ENCODE measurements at places on chromosomes 16 and 17.

DNA sequence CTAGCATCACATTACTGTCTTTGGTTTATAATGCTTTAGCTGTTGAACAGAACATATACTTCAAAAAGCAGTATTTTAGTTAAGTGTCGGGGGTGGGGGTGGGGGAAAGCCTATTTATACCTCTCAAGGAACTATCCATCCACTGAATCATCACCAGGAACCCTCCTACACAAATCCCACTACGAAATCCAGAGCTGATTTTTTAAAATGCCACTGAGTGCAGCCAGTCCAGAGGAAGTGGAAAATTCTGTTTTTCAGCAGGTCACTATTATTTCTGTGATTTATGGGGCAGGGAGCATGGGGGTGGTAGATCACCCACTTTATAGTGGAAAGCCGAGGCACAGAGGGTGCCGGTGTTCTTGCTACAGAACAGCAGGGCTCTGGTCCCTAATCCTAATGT is 284.1 kb downstream of the SOX9 start:
- DNase-seq: peak; percentile 62

- no peak for DNase-seq
Measured at GRCh38 chr17:80956321-80957190, 35.1 kb upstream of the CHMP6 start.

DNA sequence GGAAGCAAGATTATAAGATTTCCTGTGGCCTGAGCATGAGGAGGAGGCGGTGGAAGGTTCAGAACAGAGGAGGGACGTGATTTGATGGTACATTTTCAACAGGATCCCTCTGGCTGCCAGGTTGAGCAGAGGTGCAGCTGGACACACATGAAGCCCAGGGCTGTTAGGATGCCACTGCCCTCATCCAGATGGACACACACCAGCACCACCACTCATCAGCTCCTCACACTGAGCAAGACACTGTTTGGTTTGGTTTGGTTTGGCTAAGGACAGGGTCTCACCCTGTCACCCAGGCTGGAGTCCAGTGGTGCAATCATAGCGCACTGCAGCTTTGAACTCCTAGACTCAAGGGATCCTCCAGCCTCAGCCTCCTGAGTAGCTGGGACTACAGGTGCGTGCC is 402.6 kb upstream of the C16orf82 start:
- DNase-seq: no peak

- DNase-seq: no peak
Measured at GRCh38 chr16:30559690-30560089, 1.5 kb upstream of the ZNF764 start.

DNA sequence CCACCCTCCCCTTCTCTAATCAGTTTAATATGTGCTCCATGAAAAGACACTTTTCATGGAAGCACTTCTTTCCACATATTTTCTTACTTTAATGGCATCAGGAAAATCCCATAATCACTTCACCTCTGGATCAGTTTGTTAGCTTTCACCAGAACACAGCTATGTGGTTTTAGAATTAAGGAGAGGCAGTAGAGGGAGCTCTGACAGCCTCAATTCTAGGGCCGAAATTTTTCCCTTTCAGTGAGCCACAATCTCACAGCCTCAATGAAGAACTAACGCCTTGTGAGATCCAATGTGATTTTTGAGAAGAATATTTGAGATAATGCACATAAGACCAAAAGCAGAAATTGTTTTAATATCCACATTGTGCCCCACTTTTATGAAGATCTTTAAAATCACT is 1494.0 kb upstream of the CDH8 start:
- no peak for DNase-seq

- DNase-seq: no peak
Measured at GRCh38 chr16:55734665-55735064, 78.9 kb downstream of the SLC6A2 start.

- peak; percentile 81 for DNase-seq
Measured at GRCh38 chr17:27892866-27893769, at the start of gene LYRM9. LYRM9 (minus strand) TSS chr17:27893365; CDS start chr17:27882694, 10,671 bp downstream.

DNA sequence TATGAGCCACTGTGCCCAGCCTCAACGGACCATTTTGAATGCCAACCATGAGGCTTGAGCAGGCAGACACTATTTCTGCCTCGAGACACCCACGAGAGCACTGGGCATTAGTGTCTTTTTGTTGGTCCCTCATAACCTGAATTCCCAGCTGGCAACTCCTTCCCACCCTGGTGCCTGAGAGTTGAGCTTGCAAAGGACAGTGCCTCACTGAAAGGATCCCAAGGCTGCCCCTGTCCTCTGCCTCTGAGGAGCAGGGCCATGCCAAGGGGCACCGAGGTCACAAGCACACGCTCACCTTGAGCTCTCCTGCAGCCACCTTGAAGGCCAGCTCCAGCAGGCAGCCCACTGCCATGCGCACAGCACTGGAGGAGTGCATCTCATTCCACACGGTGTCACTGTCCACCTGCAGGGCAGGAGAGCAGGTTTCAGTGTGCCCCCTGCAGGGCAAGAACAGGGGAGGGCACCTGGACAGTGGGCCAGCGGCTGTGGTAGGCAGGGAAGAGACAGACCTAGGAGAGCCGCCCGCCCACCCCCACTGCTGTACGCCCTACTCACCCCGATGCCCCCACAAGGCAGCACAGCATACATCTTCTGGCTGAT is 12.8 kb downstream of the G6PC3 start:
- DNase-seq: no peak

DNA sequence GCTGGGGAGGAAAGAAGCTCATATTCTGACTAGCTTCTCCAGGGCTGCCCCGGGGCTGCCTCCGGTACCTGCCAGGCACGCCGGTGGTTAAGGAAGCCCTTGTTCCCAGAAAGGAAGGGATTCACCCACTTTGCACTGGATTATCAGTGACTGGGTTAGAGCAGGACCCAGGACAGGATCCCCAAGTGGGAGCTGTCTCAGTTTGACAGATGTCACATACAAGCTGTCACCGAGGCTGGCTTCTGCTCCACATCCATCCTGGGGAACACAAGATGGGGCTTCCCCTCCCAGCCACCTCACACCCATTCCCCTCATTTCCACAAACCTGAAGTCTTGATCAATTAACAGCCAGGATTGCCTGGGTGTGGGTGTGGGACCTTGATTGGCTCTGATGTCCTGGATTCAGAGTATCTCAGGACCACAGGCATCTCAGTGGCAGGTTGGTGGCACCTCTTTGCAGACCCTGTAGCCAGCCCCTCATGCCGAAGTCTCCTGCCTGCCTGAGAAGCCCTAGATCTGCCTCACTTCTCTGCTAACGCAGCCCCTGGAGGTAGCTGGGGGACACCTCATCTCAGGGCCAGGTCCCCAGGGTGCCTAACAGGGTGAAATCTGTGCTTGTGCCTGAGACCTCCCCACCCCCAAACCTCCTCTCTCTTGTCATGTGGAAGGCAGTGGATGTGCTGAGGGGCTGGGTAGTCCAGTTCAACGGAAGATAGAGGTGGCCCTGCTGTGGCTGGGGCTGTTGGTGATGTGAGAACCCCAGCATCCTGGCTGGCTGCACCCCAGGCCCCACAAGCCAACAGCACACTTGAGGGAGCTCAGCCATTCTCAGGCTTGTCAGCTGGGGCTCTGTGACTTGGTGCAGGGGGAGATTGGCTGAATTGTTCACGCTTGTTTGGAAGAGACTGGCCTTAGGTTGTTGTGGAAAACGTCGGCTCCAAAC is 1.4 kb downstream of the CACNG5 start:
- no peak for DNase-seq

DNA sequence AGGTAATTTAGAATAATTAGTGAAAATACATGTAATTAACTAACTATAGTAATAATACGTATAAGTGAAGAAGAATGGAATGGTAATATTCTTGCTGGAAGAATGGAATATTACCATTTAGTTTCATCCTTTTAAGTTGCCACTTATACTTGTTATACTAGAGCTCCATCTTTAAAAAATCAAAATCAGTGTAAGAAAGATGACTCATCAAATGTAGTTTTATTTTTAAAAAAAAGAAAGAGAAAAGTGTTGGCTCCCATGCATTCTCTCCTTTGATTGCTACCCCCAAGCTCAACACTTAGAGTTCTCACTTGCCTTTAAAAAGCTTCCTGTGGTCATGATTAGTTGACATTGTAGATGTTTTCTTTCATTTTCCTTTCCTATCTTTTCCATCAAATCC is 82.4 kb upstream of the KIF2B start:
- DNase-seq: no peak

- no peak for DNase-seq
Measured at GRCh38 chr17:79439493-79439892, 171.4 kb downstream of the RBFOX3 start.

DNA sequence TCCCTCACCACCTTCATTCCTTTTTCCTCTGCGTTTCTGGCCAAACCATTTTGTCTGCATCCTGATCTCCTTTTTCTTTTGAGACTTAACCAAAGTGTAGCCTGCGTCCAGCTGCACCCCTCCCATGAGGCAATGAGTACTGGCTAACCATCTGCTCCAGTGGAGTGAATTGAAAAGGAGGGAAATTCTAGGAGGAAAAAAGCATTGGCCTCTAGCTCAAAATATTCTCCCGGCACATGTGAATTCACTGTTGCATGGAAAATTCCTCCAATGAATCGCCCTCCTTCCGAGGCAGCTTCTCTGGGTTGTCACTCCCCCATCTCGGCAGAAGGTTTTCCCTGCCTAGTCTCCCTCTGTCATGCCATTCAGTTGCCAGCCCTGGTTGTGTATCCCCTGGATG is 5.6 kb downstream of the RAP1GAP2 start:
- no peak for DNase-seq

- DNase-seq: no peak
Measured at GRCh38 chr17:79568661-79569060, 42.2 kb downstream of the RBFOX3 start.

GRCh38 chr16:89135166-89135565 is 36.4 kb upstream of the CDH15 start:
- no peak for DNase-seq

- no peak for DNase-seq
Measured at GRCh38 chr17:45992175-45992574, 6.9 kb upstream of the STH start.

GRCh38 chr16:4500272-4500671 is 24.1 kb downstream of the HMOX2 start:
- peak; percentile 79 for DNase-seq

- no peak for DNase-seq
Measured at GRCh38 chr17:21379080-21379711, 3.0 kb downstream of the KCNJ12 start.

DNA sequence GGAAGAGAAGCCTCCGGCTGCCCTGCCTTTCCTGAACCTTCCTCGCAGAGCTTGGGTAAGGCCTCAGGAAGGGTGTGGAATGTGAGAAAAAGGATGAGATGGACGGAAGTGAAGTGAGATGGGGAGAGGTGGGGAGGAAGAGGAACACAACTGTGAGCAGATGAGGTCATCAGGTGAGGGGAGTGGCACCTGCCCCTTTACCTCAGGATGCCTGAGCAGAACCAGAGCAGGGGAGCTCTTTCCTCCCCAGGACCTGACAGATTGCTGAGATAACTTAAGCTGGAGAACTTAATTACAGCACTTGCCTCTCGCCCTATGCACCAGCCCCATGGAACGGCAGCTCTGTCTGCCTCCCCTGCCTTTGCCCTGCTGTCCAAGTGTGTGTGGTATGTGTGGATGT is 29.8 kb downstream of the TMEM132E start:
- no peak for DNase-seq

GRCh38 chr17:38604479-38605403 is 1.0 kb downstream of the SRCIN1 start:
- no peak for DNase-seq

GRCh38 chr17:58378733-58379510 is 26.9 kb upstream of the SUPT4H1 start:
- no peak for DNase-seq

DNA sequence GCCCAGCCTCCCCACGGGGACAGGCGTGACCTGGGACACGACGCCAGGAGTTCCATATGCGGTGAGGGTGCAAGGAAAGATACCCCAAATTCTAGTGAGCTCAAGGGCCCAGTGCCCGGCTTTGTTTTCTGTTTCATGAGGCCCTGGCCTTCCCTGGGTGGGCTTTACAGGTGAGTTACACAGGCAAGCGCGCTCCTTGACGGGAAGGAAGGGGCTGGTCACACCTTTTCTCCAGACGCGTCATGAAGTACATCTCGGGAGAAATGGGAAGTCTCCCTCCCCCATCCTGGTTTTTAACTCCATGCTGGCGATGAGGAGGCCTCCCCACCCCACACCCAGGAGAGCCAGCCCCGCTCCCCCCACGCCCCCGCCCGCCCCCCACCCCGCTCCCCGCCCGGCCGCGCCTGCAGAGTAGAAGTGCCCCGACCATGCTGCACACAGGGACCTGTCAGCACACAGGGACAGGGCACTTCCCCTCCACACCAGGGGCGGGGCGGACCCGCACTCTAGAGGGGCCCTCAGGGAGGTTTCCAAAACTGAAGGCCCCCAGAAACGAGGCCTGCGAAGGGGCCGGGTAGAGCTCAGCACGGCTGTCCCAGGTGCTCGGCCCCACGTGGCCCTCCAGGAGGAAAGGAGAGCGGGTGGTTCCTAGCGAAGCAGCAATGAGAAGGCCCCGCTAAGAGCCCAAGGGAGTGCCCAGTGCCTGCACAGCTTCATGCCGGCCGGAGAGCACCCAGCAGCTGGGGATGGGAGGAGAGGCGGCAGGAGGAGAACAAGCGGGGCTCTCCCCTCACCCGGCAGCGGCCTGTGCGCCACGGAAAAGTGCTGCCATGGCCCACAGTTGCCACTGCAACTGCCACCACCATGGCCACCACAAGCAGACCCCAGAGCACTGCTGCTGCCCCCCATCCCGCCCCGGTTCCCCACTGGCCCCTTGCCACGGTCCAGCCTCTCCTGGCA is 7.7 kb downstream of the CYB561 start:
- no peak for DNase-seq

DNA sequence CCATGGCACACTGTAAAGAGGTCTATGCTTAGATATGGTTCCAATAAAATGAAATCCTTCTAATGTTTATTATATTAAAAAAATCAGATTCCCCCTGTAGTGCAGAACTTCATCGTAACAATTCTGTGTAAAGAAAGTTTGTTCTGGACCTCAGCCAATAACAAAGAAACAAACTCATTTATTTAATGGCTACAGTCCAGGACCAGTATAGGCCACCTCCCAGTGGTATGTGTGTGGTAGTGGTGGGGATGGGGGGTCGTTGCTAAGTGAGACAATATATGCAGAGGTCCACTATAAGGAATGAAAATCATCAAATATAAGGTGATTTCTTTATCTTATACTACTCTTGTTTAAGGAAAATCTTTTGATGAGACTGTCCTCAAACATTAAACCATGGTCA is 136.4 kb downstream of the CDK5R1 start:
- DNase-seq: no peak

DNA sequence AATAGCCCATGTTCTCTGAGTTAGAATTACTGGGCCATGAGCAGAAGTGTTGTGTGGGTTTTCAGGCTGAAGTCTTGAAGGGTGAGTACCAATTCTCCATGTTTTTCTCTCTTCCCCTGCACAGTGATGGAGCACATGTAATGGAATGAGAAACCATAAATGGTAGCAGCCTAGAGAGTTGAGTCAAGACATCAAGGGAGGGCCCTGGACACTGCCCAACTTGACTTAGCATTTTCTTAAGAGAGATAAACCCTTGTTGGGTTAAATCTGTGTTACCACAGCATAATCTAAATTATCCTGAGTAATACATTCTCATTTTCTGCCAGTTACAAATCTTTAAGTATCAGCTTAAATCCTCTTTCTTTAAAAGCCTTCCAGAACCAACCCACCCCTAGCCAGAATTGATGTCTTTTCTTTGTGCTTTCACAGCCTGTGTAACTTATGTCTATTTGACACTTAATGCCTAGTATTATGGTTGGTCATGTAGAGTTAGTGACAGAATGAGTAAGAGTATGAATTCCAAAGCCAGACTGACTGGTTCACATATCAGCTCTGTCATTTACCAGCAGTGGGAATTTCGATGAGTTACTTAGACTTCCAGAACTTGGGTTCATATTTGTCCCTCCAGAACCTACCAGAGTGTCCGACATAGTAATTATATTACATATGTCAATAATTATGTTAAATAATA is 27.0 kb upstream of the RGS9 start:
- peak; percentile 30 for DNase-seq

Data from astrocyte of the spinal cord (primary cell).